ENCODE measurements at places on chromosomes 3 and 15.

DNA sequence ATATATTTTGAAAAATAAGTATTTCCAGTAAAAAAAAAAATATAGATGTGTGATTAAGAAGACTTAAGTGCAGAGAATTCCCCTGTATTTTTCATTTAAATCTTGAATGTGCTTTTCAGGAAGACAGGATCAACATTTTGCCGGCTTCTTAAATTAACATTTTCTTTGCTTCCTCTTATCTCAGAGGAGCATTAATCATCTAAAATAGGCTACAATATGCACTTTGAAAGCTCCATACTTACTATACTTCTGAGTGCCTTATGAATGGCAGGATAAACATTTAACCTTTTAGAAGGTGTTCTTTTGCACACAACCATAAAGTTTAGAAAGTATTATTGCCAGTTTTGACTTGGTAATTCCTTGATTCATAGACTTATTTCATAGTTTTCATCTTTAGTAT lies 164.3 kb downstream of the ECT2 start:
- DNase-seq: no peak

GRCh38 chr15:39731266-39731665 lies 51.4 kb downstream of the FSIP1 start:
- no peak for DNase-seq

GRCh38 chr3:64638511-64638910 lies 49.3 kb downstream of the ADAMTS9 start:
- no peak for DNase-seq

GRCh38 chr15:74662064-74662860 lies 33.6 kb downstream of the EDC3 start:
- no peak for DNase-seq

DNA sequence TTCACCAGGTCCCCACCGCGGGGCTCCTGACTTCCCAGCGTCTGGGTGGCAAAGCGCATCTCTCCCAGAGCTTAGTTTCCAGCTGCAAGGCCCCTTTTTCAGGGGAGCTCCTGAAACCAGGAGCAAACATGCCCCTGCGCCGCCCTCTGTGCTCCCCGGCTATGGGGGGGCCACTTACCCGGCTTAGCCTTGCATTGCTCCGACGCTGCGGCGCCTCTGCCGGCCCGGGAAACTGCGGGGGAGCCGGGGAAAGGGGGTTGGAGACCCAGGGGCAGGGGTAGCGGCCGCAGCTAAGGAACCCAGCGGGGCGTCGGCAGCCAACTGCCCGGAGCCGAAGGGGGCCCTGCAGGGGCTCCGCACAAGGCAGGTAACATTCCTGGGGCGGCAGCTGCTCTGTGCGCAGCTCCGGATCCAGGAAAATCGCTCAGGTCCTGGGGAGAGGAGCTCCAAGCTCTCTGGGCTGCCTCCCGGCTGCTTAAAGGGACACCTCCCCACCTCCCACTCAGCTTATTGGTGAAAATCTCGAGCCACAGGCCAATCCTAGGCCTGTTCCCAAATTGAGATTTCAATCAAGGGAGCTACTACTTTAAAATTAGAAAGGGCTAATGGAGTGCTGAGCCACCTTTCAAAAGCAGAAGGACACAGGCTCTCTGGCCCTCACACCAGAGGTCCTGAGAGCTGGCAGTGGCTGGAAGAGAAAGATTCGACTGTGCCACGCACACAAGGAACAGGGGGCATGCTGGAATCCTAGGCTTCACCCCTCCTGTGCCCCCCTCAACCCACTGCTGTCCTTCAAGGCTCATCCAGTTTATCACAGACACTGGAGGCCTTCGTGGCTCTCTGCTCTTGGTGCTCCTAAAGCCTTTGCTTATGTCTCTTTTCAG lies 42.7 kb upstream of the PRICKLE2 start:
- no peak for DNase-seq

- peak; percentile 92 for DNase-seq
Measured at GRCh38 chr15:38671675-38672254, 107.2 kb upstream of the RASGRP1 start.

GRCh38 chr3:55477306-55478303 lies 9.5 kb downstream of the WNT5A start:
- DNase-seq: no peak

DNA sequence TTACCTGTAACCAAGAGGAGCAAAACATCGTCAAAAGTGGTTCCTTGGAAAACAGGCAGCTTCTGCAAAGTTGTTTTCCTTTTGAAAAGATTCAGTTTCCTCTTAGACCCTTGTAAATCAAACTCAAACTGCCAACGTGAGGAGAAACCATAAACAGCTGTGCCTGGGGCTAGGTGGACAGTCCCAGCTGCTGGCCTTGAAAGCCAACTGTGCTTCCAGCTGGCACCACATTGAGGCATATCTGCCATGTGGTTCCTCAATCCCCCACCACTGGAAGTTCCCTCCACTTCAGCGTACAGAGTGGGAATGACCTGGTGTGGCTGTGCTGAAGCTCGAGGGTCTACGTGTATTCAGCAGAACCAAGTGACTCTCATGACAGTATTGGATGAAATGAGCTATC lies 40.9 kb downstream of the HRH1 start:
- no peak for DNase-seq

DNA sequence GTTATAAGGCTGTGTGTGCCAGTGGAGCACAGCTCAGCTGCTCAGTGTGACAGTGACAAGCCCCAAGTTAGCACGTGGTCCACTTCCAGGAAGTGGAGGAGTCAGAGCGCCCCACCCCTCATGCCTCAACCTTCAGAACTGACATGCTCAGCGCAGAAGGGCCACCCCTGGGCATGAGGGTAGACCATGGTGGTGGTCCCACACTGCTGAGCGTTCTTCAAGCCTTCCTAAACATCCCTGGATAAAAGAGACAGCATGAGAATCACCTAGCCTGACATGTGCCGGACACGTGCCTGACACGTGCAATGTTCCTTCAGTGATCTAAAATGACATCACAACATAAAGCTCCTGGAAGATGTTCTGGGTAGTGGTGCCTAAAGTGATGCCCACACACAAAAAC lies 16.8 kb downstream of the ATP10A start:
- DNase-seq: no peak

DNA sequence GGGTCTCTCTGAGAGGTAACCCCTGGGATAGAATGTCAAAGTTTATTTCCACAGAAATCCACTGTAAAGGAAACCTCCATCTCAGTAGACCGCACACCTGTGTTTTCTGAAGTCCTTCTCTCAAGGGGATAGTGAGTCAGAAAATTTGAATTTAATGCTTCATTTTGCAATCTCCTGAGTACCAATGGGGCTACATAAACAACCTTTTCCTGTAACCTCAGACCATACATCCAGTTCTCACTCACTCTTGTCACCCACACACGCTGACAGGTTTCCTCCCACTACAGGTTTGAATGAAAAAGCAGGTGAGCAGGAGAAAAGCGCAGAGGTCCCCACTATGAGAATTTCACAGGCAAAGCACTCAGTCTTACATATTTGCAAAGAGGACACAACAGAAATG lies 165.3 kb upstream of the MCTP2 start:
- DNase-seq: no peak

GRCh38 chr3:152279479-152279878 lies 10.8 kb downstream of the MBNL1 start:
- no peak for DNase-seq

GRCh38 chr15:67259379-67259778 lies 4.8 kb downstream of the IQCH start:
- no peak for DNase-seq

DNA sequence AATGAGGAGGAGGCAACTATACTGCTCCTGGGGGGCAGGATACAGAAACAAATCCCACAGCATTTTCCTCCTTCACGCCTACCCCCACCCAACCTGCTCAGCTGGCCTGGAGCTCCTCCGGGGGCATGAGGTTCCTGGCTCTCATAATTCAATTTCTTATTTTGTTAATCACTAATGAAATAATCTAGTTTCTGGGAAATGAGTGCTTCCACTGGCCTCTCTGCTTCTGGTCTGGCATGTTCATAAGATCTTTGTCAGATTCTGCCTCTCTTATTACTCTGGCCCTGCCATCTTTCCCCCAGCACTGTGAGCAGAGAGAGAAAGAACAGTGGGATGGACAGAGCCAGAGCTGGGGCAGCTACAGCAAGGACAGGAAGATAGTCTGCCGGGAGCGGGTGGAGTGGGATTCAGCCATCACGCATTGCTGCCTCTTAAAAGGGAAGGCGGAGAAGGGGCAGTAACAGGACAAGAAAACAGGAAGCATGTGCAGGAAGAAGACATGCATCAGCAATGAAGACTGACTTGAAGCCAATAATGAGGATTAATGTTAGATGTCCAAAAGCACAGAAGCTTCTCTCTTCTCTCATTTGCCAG lies 13.6 kb downstream of the RPAP1 start:
- DNase-seq: no peak

DNA sequence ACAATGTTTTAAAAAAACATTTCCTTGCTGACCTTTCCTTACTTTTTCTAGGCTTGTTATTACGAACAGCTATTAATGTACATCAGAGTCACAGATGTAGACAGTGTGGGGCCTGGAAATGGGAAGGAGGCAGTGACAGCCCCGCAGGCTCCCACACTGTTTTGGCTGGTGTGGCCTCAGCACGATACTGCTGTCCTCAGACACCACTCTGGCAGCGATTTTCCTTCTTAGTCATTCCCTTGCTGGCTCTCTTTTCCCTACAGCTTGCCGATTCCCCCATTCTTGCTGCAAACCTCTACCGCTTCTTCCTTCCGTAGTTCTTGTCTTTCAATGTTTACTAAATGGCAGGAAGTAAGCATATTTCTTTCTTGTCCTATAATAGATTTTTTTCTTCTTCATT lies 113.1 kb downstream of the ABI3BP start:
- no peak for DNase-seq

- no peak for DNase-seq
Measured at GRCh38 chr3:172085557-172085895, 46.1 kb downstream of the FNDC3B start.

- DNase-seq: peak; percentile 87
Measured at GRCh38 chr3:56918111-56918568, 116.4 kb upstream of the ARHGEF3 start.

GRCh38 chr3:187783098-187783497 lies 37.8 kb upstream of the BCL6 start:
- DNase-seq: no peak

DNA sequence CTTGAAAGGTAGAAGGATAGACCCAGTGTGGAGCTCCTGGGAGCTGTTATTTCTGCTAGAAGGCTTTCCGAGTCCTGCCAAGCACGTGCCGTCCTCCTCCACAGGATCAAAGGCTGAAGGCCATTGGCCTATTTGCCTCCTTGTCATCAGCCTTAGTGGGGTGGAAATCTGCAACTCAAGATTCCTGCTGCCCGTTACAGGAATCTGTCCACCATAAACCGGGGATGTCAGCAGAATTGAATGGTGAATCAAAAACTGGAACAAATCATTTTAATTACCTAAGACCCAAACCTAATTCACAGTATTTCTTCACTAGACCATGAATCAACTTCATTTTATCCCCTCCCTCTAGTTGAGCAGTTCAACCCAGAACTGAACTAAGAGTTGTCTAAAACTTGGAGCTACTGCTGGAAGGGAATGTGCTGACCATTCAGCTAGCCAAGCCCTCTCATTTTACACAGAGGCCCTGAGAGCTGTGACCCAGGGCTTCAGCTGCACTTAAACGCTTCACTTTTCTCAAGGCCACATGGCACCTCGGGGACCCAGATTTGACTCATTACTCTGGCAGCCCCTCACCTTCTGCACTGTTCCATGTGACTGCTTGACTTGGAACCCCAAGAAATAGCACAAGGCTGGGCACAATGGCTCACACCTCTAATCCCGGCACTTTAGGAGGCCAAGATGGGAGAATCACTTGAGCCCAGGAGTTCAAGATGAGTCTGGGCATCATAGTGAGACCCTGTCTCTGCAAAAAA lies 36.8 kb upstream of the KIF23 start:
- no peak for DNase-seq

DNA sequence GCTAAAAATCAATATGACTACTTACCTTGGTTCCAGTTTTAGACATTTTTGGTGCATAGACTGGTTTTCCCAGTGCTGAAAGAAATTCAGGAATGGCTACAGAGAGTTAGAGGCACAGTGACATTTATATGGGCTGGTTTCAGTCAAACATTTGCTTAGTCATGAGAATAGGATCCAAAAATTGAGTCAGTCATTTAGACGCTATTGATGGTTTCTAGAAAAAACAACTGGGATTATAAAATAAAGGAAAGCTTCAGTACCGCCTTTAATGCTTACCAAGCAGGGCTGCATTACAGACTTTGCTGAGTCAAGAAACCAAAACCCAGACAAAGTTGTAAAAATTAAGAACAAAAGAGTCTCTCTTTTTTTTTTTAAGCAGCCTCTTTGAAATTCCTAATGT lies at the start of gene CRYGS:
Gene CRYGS, minus strand, starts transcription at position 100 of the 400 bp plus-strand sequence. Its CDS starts 54 bp downstream, at position 46.
- no peak for DNase-seq

DNA sequence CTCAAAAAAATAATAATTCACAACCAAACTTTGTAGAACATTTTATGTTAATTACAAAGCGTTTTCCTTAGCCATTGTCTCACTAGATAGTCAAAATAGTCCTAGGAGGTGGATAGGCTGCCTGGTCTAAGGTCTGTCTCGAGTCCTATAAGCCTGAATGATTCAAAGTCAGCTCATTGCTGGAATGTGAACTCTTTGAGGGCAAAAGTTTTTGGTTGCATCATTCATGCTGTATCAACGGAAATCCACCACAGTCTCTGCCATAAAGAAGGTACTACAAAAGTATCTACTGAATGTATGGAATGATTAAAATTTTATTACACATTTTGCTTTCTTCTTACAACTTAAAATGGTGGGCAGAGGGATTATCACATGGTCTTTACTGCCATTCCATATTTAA lies 387.3 kb upstream of the RARB start:
- no peak for DNase-seq

GRCh38 chr3:156577736-156578135 lies 22.8 kb upstream of the SSR3 start:
- DNase-seq: no peak

- peak; percentile 65 for DNase-seq
Measured at GRCh38 chr15:65101411-65101890, 13.5 kb downstream of the UBAP1L start.

DNA sequence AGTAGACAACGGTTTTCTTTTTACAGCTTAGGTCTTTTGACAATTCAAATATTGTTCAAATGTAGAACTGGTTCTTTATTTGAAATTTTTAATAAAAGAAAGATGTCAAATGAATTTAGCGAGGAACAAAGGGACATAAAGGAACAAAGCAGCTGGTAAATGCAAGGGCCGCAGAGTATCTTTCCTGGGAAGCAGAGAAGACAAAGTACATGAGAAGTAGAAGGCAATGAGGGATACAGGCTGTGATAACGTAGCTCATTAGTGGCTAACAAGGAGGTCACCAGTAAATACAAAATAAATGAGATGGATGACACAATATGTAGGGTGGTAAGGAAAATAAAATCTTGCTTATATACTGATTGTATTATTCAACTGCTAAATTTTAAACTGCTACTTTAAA lies 762.8 kb downstream of the VGLL3 start:
- DNase-seq: no peak

DNA sequence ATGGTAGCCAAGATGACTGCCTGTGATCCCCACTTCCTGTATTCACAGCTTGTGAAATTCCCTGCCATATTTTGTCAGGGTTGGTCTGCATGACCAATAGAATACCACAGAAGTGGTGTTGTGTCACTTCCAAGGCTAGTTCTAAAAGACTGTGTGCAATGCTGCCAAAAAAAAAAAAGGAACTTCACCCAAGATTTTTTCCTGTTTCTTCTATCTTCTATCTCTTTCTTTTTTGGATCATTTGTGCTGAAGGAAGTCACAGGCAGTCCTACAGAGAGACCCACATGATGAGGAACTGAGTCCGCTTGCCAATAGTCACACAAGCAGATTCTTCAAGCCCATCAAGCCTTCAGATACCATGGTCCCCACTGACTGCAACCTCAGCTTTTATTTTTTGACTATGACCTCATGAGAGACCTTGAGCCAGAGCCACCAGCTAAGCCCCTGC lies 18.1 kb upstream of the RAF1 start:
- DNase-seq: peak; percentile 23
